ENCODE measurements at places on chromosomes 1 and 21.
A peak's percentile ranks its signal among the peaks of the same experiment; 100 is the strongest.

GRCh38 chr1:234743791-234744611 lies 134.0 kb upstream of the IRF2BP2 start:
- no peak for DNase-seq

DNA sequence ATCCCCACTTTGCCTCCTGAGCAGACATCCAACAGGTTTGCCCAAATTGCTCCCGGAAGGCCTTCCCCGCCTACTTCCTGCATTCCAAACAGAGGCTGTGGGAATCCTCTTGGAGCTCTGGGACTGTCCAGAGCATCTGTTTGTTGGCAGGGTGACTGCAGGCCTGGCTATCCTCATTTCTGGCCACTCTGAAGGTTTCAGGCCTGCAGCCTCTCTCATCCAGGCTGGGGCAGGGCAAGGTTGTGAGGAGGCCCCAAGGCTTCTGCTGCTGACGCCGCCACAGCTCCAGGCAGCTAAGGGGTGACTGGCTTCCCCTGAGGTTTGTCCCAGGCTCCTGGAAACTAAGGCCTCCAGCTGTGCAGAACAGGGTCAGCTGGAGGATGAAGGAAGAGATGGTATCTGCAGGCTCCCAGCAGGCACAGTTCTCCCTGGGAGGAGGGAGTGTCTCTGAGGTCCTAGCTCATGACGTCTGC lies 11.3 kb downstream of the CDK18 start:
- no peak for DNase-seq

DNA sequence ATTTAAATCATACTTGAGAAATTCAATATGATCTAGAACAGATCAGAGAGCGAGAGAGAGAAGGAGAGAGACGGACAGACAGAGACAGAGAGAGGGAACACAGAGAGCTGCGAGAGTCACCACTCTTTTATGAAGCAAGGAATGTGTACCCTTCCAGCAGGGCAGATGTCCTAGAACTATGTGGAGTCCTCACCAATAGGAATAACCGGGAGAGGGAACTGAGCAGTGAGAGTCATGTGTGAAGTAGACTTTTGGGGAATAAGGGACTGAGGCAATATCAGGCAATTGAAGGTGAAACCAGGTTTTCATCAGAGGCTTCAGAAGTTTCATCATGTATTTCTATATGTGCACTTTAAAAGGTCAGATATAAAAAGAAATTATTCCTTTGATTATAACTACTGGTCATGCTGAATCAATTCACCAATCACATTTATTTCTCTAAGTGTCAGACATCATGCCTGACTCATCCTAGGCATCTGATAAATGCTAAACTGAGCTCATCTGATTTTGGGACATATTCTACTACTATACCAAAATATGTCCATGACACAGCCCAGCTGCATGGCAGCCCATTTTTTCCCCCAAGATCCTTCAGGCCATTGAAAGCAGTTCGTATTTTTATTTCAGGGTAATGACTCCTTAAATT lies 22.4 kb downstream of the VTCN1 start:
- no peak for DNase-seq

DNA sequence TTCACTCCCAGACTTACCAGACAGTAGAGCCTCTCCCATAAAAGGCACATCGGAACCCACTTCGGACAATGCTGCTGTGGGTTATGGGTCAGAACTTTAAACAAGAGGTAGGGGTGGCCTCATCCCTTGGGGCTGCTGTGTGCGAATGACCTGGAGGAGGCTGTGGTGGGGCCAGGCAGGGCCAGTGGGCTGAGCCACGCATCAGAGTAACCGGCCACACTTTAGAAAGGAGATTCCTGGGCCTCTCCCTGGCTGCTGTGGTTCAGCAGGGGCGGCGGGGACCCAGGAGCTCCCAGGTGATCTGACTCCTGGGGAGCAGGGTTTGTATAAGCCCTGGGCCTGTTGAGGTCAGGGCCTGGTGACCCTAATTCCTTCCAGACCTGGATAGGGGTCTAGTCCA lies 110.2 kb upstream of the C1orf174 start:
- no peak for DNase-seq

DNA sequence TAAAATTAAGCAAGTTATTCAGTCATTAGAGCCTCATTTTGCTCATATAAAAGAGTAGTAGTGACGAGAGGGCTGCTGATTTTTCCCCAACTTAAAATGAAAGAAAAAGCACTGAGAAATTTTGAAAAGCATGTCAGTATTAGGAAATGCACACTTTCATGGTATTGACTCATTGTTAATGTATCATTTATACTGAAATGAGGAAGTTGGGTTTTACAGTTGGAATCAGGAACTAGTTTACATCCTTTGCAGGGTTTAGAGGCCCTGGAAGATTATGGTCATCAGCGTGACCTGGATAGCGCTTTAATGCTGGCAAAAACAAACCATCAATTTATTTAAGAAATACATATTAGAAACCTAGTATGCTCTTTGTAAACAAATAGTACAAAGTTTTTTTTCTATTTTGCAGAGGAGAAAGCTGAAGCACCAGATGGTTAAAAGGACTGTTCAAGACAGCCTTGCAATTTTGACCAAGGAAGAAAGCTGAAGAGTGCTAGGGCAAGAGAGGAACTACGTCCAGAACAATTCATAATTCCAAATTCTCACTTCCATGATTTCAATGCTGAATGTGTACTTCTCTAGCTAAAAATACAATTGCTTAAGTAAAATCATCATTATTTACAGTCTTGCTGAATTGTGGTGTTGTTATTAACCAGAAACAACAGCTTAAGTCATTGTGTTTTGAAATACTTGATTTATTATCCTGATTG lies 94.8 kb upstream of the SGIP1 start:
- DNase-seq, result no peak

DNA sequence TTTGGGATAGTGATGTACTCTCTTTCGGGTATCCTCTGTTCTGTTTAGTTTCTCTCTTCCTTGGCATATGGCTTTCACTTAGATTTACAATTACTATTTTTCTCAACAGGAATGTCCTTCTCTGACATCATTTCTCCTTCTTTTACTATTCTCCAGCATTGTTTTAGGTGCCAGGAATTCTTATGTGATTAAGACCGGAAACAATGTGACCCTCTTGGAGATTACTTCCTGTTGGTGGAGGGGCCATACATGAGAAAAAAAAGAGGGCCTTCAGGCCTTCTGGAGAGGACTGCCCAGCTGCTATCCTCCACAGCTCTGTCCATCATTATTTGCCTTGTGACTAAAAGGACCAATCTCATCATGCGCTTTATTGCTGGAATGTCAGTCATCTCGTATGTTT lies 50.4 kb upstream of the ADAMTS5 start:
- no peak for DNase-seq

GRCh38 chr1:202858331-202858730 lies 30.6 kb downstream of the RABIF start:
- DNase-seq, result no peak

- no peak for DNase-seq
These were observed 114.3 kb upstream of the GPR52 start for GRCh38 chr1:174333437-174333836.

- DNase-seq, result no peak
These were observed 10.8 kb downstream of the NGF start for GRCh38 chr1:115327270-115327669.

- no peak for DNase-seq
These were observed 120.1 kb upstream of the NR5A2 start for GRCh38 chr1:199907361-199907760.

DNA sequence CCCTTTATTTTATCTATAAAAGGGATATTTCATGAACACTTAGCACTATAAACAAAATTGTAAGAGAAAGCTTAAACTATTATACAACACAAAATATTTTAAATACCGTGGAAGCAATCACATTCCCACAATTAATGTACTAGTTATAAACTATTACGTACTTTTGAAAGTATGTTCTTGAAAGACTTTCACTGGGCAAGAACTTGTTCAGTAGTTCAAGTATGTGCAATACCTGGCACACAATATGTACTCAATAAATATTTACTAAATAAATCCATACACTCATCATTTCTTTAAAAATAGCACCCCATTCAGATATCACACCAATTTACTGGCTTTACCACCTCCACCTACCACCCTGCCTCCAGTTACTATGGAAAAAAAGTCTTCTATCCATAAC lies 12.6 kb upstream of the FMO2 start:
- no peak for DNase-seq

- DNase-seq, result no peak
These were observed 1.4 kb downstream of the ZBTB8A start for GRCh38 chr1:32540605-32541004.

DNA sequence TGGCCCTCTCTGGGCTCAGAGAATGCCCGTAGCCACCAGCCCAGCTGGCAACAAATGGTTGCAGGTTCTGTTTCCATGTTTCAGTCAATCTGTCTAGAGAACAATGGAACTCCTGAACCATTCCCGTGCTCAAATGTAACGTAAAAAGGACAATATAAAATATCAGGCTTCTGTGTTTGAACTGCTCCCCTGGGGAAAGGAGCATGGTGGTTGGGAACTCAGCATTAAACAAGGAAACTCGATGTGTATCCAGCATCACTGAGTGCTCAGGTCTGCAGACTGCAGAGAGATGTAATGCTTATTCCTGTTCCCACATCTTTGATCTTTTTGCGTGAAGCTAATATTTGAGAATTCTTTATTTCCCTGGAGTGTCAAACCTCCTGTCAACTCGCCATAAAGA lies 326.5 kb downstream of the KIF26B start:
- DNase-seq, result no peak

GRCh38 chr1:202616355-202616915 lies 93.8 kb downstream of the SYT2 start:
- DNase-seq, result no peak

- DNase-seq, result peak; percentile 58
These were observed 2.2 kb upstream of the ARHGAP30 start for GRCh38 chr1:161071886-161072371.

DNA sequence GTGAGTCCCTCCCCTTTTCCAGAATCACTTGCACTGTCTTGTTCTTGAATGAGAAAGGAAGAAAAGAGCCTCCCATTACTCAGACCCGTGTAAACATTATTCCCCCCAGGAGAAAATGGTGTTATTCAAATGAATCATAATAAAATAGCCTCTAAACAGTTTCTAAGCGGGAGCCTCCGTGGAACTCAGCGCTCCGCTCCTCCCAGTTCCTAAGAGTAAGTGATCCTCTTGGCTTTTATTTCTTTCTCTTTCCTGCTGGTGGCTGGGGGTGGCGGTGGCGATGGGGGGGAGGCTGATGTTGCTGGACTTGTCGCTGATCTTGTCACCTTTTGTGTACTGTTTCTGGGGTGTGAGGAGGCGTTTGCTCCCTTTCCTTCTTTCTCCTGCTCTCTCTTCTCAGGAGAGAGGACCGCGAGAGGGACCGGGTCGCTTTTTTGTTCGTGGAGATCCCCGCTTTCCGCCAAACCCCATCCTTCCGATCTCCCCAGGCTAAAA lies 781 bp downstream of the PROX1 start:
- peak; percentile 54 for DNase-seq

- DNase-seq, result no peak
These were observed 26.8 kb upstream of the CADM3 start for GRCh38 chr1:159144571-159144970.

DNA sequence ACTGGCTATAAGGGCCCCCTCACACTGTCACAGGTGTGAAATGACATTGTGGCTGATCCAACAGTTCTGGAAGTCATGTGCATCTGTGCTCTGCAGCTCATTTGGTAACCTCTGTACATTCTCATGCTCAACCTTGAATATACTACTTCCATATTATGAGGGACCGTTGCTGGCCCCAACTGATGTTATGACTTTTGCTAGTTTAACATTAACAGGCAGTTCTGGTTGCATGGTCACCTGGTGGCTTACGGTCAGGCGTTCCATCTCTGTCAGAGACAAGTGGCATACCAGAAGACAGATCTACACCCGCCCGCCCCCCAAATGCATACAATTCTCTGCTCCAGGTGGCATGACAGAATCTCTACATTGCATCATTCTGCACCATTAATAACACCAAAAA lies 6.0 kb upstream of the DIP2A start:
- DNase-seq, result no peak

GRCh38 chr21:37667380-37667779 lies 248.9 kb downstream of the KCNJ6 start:
- no peak for DNase-seq

- DNase-seq, result no peak
These were observed 6.9 kb downstream of the CD2 start for GRCh38 chr1:116760996-116761665.

DNA sequence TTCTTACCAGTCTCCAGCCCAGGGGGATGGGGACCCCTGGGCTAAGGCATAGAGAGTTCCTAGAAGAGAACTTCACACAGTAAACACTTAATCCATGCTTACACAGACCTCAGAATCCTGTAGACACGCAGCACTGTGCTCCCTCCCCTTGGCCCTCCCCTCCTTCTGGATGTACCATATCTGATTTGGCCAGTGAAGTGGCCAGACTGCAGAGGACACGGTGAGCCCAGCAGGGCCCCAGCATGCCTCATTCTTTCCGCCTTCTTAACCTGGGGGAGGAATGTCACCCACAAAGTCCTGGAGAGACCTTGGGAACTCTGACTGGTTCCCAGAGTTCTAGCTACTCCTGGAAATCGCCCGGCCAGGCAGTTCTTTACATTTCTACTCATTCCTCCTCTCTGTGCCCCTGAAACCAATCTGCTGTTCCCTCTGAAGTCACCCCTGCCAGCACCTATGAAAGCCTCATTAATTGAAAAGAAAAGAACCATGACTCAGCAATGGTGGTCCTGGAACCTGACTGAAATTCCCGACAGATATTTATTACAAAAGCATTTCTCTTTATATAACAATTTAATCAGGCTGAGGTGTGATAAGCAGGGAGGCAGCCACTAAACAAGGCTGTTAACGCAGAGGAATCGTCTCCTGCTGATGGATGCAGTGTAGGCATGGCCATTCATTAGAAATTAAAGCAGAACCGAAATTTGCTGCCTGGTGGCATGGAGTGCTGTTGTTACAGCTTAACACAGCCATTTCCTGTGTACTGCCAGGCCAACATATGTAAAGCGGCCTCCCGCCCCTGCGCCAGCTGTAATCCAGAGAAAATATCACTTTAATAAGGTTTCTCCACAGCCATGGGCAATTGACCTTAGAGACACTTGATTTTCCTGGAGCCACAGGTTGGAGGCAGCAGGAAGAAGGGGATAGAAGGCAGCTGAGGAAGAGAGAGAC lies 74.6 kb upstream of the KCND3 start:
- DNase-seq, result no peak

DNA sequence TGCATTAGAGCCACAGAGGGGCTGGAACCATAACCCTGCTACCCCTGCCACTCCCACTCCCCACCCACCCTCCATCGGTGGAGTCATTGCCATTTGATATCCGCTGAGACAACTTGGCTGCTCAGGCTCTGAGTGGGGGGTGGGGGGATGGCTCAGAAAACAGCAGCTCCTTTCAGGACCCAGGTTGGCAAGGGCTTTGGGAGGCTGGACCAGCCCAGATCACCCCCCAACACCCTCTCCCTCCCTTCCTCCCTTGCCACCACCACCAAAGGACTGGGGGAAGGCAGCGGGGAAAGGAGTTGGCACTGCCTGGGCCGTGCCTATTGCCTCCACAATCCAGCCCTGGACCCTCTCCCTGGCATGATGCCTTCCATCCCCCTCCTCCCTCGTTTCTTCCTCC lies 1.7 kb downstream of the KCNJ10 start:
- DNase-seq, result no peak

All from RKO (cell line).